ENCODE measurements at places on chromosomes 4 and X. TPM values are rescaled to one million over a fixed set of nuclear protein-coding genes. Genes with fewer than 3 reads are reported as not detected.

GRCh38 chr4:185071236-185071811 is 53.0 kb downstream of the HELT start:
- H3K4me3 ChIP-seq, result no peak overlapping the region
- no peak for DNase-seq

DNA sequence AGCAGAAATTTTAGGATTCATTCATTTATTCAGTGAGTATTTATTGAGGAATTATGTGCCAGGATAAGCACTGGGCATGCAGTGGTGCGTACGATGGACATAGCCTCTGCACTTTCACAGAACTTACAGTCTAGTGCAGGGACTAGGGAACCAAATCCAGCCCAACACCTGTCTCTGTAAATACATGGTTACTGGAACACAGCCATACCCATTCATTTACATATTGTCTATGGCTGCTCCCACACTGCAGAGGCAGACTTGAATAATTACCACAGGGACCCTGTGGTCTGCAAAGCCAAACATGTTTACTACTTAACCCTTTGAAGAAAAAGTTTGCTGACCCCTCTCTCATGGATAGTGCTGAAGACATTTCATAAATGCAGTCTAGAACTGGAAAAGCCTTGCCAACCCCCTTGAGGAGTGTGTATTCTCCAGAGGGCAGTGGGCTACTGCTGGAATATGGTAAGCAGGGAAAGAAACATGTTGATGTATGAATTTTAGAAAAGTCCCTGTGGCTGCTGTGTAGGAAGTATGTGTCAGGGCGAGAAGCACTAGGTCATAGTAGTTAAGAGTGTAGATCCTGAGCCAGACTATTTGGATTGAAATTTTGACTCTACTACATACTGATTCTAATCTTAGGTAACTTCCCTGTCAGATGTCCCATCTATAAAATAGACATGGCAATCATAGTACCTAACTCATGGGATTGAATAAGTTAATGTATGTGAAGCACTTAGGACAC is 75.5 kb downstream of the GALNT7 start:
- no peaks in the 10 kb centered on the region for H3K4me1 ChIP-seq
- H3K36me3 ChIP-seq, result no peaks in the 10 kb centered on the region
- H3K27me3 ChIP-seq, result no peaks in the 10 kb centered on the region
- H3K27ac ChIP-seq, result no peak overlapping the region
- no peak overlapping the region for H3K4me3 ChIP-seq

DNA sequence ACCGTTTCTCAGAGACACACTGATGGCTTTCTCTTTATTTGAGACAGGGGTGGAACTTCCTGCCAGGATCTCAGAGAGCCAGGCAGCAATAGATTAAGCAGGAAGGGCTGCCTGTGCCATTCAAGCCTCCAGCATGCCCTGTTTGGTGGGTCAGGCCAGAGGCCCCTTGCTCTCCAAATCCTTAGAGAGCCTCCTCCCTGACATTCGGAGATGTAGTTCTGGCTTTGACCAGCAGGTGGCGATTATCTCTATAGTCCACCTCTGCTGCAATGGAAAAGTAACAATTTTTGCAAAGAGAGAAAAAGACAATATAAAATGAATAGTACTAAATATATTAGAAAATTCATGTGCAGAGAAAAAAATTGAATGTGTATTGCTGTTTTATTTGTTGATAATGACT is 93.9 kb downstream of the NXF2B start:
- no peaks in the 10 kb centered on the region for H3K4me1 ChIP-seq
- no peak overlapping the region for H3K27ac ChIP-seq
- no peaks in the 10 kb centered on the region for H3K36me3 ChIP-seq
- H3K4me3 ChIP-seq, result no peak overlapping the region

DNA sequence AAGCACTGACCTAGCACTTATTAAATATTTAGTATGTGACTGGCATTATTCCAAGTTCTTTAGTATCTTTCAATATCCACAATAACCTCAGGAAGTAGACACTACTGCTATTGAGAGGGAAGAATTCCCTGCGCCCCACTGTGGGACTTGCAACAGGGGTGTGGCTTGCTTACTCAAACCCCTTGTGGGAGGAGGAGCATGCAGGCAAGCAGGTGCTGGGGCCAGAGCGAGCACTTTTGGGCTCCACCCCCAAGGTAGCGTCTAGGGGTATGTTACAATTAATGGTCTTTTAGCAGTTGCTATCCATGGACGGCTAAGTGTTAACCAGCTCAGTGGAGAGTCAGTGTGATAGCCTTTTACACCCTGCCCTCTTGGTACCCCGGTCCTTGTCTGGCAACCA is 50.7 kb downstream of the FAM13A start:
- H3K4me3 ChIP-seq, result no peak overlapping the region
- H3K27me3 ChIP-seq, result no peaks in the 10 kb centered on the region
- no peak for DNase-seq

GRCh38 chr4:37802068-37802666 is 24.3 kb upstream of the PGM2 start:
- peaks cover 15% of the 10 kb centered on the region for H3K4me1 ChIP-seq
- H3K4me3 ChIP-seq, result no peak overlapping the region
- DNase-seq, result no peak
- no peaks in the 10 kb centered on the region for H3K27me3 ChIP-seq

DNA sequence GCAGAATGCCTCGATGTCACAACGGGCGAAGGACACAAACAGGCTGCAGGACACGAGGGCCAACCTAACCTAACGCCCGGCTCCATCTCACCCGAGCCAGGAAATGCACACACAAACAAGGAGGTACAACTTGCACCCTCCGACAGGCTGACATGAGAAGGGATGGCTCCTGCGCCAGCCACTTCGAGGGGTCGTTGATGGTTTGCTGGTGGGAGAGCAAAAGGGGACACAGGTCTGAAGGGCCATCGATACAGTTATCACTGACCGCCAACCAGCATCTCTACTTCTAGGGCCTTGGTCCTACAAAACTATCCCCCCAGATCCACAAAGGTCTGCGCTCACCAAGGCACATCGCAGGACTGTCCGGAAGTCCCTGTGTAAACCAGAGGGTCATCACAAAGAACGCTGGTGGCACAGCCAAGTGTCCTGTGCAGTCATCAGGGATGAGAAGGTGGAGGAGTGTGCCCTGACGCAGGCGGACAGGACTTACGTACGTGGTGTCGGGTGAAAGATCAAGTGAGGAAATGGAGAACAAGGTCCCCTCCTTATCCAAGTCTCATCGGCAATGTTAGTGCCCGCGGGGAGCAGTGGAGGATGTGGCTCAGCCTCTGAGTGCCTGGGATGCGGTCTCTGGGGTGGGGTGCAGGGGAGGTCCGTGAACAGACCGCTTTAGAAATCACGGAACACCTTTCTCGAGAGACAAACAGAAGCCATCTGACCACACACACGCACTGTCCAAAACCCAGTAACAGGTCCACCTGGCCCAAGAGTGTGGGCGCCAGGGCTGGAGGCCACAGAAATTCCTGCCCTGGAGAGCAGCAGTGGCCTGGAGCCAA is 7.0 kb downstream of the MXD4 start:
- peak overlapping the region; percentile 98 for H3K27ac ChIP-seq
- H3K36me3 ChIP-seq, result no peaks in the 10 kb centered on the region
- peak; percentile 1 for DNase-seq
- no peaks in the 10 kb centered on the region for H3K27me3 ChIP-seq
- peak overlapping the region; percentile 23 for H3K4me3 ChIP-seq
- peaks cover 75% of the 10 kb centered on the region for H3K4me1 ChIP-seq

GRCh38 chr4:71123951-71124350 is 130.5 kb downstream of the DCK start:
- no peak for DNase-seq
- no peak overlapping the region for H3K27ac ChIP-seq
- H3K36me3 ChIP-seq, result no peaks in the 10 kb centered on the region
- no peaks in the 10 kb centered on the region for H3K4me1 ChIP-seq
- H3K27me3 ChIP-seq, result no peaks in the 10 kb centered on the region

DNA sequence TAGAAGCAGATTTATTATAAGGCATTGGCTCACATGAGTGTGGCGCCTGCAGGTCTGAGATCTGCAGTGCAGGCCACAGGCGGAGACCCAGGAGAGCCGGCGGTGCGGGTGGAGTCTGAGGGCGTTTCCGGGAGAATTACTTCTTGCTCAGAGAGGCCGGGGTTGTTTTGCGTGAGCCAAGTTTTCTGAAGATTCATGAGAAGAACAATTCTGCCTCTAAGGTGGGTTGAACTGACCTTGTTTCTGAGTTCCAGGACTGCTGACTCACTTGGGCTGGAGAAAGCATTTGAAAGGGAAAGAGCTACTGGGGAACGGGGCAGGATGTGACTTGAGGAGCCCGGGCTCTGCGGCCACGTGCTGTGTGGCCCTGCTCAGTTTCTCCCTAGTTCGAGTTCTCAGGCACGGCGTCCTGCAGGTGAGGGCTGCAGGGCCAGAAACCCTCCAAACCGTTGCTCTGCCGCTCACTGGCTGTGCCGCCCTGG is 36.7 kb upstream of the SORCS2 start:
- peak; percentile 12 for DNase-seq
- H3K4me1 ChIP-seq, result no peaks in the 10 kb centered on the region
- no peak overlapping the region for H3K27ac ChIP-seq
- no peaks in the 10 kb centered on the region for H3K36me3 ChIP-seq

DNA sequence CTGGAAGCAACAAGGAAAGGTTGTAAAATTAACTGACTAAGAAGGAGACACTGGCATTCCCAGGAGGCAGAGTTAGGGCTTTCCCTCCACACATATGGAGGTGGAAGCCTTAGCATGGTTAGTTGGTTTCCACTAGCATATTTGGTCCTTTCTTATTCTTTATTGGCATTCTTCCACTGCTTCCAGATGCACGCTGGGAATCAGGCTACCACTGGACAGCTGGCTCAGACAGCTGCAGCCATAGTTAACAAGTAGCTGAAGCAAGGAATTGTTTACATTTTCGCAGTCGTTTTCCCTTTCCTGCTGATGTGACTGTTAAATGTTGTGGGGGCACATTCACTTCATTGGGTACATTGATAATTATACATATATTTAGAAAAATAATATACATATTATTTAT is 169.2 kb downstream of the GRIA2 start:
- no peaks in the 10 kb centered on the region for H3K36me3 ChIP-seq
- no peaks in the 10 kb centered on the region for H3K4me1 ChIP-seq
- no peak overlapping the region for H3K4me3 ChIP-seq
- H3K27ac ChIP-seq, result no peak overlapping the region

- H3K4me3 ChIP-seq, result no peak overlapping the region
- H3K27me3 ChIP-seq, result no peaks in the 10 kb centered on the region
- H3K4me1 ChIP-seq, result peaks cover 45% of the 10 kb centered on the region
Measured at GRCh38 chr4:145538596-145538995, 56.9 kb downstream of the SMAD1 start.

GRCh38 chr4:162837679-162838078 is 329.0 kb downstream of the NAF1 start:
- no peaks in the 10 kb centered on the region for H3K36me3 ChIP-seq
- H3K4me1 ChIP-seq, result no peaks in the 10 kb centered on the region
- no peaks in the 10 kb centered on the region for H3K27me3 ChIP-seq
- H3K27ac ChIP-seq, result no peak overlapping the region
- no peak for DNase-seq

- DNase-seq, result no peak
- H3K36me3 ChIP-seq, result no peaks in the 10 kb centered on the region
- H3K4me1 ChIP-seq, result no peaks in the 10 kb centered on the region
- H3K27me3 ChIP-seq, result no peaks in the 10 kb centered on the region
- no peak overlapping the region for H3K27ac ChIP-seq
Measured at GRCh38 chrX:44433556-44433955, 90.1 kb upstream of the EFHC2 start.

GRCh38 chr4:122450847-122451246 is 5.7 kb downstream of the IL2 start:
- H3K27ac ChIP-seq, result no peak overlapping the region
- H3K36me3 ChIP-seq, result no peaks in the 10 kb centered on the region
- H3K27me3 ChIP-seq, result no peaks in the 10 kb centered on the region
- no peak overlapping the region for H3K4me3 ChIP-seq
- no peaks in the 10 kb centered on the region for H3K4me1 ChIP-seq

DNA sequence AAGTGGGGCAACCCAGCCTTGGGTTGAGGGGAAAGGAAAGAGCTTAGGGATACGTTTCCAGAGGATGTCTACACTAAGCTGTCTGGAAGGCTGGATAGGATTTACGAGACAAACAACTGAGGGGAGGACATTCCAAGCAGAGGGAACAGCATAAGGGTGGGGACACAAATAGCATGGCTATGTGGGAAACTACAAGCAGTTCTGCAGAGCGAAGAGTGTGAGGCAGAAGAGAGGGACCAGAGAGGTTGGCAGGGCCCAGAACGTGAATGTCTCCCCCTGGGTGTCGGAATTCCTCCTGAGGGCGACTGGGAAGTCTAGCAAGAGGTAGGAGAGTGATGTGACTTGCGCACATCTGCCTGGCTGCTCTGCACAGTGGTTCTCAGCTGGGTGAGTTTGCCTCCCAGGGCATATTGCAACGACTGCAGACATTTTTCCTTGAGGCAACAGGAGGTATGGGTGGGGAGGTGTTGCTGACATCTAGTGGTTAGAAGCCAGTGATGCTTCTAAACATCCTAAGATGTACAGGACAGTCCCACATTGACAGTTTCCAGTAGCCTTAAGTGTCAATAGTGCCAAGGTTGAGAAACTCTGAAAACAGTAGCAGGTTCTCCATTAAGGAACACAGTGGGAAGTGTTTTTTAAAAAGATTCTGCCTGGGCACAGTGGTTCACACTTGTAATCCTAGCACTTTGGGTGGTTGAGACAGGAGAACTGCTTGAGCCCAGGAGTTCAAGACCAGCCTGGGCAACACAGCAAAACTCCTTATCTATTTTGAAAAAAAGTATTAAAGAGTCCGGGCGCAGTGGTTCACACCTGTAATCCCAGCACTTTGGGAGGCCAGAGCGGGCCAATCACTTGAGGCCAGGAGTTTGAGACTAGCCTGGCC is 9.2 kb downstream of the NDUFA1 start:
- no peak overlapping the region for H3K4me3 ChIP-seq
- no peaks in the 10 kb centered on the region for H3K27me3 ChIP-seq
- no peak overlapping the region for H3K27ac ChIP-seq

DNA sequence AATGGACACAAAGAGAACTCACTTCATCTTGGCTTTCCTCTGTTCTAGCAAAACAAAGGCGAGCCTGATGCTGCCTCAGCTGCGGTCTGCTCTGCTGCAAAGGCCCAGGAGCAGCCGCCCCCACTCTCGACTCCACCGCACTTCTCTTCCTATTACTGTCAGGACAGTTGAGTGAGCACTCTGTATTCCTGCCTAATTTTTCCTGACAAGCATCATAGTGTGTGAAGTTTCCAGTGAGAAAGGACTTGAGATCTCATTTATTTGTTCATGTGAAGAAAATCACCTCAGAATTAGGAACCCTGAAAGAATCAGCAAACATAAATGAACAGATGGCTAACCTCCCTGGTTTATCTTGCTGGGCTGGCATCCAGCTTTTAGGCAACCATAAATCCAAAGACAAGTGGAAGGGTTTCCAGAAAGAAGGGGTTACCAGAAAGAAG is 15.6 kb downstream of the SCARB2 start:
- H3K4me1 ChIP-seq, result peaks cover 95% of the 10 kb centered on the region
- H3K4me3 ChIP-seq, result no peak overlapping the region
- H3K36me3 ChIP-seq, result peaks cover 21% of the 10 kb centered on the region
- peak; percentile 62 for DNase-seq
- no peaks in the 10 kb centered on the region for H3K27me3 ChIP-seq
- H3K27ac ChIP-seq, result peak overlapping the region; percentile 97

The IL1RAPL2 gene
- total RNA-seq, result not detected

The GIMD1 gene
- not detected for total RNA-seq

The NKX3-2 gene
- total RNA-seq, result not detected

The LRAT gene
- total RNA-seq, result not detected
